ENCODE measurements at places on chromosomes 1 and 21.

GRCh38 chr1:179175011-179175841 lies 54.3 kb downstream of the ABL2 start:
- DNase-seq, result no peak

GRCh38 chr1:171784784-171785183 lies 3.3 kb downstream of the METTL13 start:
- no peak for DNase-seq

DNA sequence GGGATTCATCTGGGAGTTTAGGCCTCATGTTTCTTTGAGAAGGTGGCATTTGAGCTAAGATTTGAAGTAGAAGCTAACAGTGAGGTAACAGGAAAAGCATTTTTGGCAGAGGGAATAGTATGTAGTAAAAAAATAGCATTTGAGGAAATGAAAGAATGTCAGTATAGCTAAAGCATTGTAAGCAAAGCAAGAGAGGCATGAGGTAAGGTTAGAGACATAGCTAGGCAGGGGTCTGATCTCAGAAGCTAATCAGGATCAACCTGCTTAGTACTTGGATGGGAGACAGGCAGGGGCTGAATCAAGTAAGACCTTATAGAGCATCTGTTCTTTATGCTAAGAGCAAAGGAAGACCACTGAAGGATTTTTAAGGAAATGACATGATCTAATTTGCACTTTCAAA lies 4.0 kb downstream of the POLR3C start:
- DNase-seq, result no peak

- DNase-seq, result no peak
Observed at GRCh38 chr1:16921391-16922185, at the start of gene CROCC. Gene CROCC (plus strand): TSS chr1:16921931. CDS start chr1:16922019, 88 bp downstream.

DNA sequence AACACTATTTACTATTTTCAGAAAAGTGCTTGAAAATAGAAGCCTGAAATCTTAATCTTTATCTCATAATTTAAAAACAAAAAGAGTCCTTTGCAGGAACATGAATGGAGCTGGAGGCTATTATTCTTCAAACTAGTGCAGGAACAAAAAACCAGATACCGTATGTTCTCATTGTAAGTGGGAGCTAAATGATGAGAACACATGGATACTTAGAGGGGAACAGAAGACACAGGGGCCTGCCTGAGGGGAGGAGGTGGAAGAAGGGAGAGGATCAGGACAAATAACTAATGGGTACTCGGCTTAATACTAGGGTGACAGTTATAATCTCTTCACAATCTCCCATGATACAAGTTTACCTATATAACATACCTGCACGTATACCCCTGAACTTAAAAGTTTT lies 176.3 kb downstream of the SDCCAG8 start:
- no peak for DNase-seq

- no peak for DNase-seq
Observed at GRCh38 chr21:28937737-28938136, 54.9 kb downstream of the LTN1 start.

DNA sequence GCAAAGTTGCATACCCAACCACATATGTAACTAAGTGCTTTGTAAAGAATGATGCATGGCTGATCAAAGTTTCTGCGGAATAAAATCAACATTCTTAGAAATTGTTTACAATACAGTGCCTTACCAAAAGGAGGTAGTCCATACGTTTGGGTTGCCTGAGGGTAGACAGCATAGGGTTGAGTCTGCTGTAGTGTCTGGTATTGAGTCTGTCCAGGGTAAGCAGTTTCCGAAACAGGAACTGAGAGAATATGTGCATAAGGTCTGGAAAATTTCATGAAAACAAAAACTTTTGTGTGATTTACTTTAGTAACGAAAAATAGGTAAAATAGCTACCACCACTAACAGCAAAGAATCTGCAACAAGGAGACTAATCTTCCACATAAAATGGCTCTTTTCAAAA lies 53.0 kb downstream of the EYA3 start:
- DNase-seq, result no peak

- no peak for DNase-seq
Observed at GRCh38 chr1:11691302-11691914, at the start of gene DRAXIN. Gene DRAXIN (plus strand): TSS chr1:11691710. CDS start chr1:11706259, 14,549 bp downstream.

- DNase-seq, result no peak
Observed at GRCh38 chr1:7482772-7483495, 288.2 kb upstream of the VAMP3 start.

GRCh38 chr1:81351864-81352263 lies 448.9 kb upstream of the ADGRL2 start:
- no peak for DNase-seq

- DNase-seq, result no peak
Observed at GRCh38 chr1:94236630-94237290, 624 bp downstream of the ARHGAP29 start.

All from stimulated activated CD8-positive, alpha-beta memory T cell treated with anti-CD3 and anti-CD28 coated beads, Interleukin-4, amount 100 ng/mL, for 4 hours (primary cell).